MV-4-11 (cell line): ENCODE measurements at places on chromosomes 5 and 9.

DNA sequence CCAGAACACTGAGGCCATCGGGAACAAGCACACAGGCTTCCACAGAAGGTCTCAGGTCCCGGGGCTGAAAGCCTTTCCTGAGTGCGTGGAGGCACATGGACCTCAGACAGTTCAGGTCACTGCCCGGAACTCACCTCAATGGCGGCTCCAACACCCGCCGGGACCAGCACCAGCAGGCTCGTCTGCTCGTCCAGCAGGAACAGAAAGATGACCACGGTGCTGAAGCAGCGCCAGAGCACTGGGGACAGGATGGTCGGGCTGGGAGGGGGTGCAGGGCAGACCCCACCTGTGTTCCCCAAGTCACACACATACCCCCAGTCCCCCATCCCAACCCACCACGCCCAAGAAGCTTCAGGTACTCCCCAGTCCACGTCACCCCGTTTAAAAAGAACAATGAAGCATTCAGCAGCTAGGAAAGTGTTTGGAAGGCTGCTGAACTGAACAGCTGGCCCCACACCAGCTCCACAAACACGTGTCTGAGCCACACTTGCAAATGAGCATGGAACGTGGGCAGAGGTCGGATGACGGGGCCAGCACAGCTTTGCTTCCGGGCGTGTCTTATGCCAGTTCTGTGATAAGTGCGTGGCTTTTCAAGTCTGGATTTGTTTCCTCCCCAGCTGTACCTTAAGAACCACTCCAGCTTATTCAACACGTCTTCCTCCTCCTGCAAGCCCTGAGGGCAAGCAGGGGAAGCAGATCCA, 14.6 kb downstream of the CLPTM1L start:
- no peak for DNase-seq

GRCh38 chr9:128683340-128684064, 5.5 kb upstream of the SET start:
- peak; percentile 29 for DNase-seq

GRCh38 chr9:115305543-115305942, 187.6 kb upstream of the TNC start:
- no peak for DNase-seq

- DNase-seq, result peak; percentile 7
These were observed 30.4 kb downstream of the DUSP1 start for GRCh38 chr5:172740428-172741205.

GRCh38 chr5:88480245-88480644, 211.6 kb upstream of the TMEM161B start:
- no peak for DNase-seq

DNA sequence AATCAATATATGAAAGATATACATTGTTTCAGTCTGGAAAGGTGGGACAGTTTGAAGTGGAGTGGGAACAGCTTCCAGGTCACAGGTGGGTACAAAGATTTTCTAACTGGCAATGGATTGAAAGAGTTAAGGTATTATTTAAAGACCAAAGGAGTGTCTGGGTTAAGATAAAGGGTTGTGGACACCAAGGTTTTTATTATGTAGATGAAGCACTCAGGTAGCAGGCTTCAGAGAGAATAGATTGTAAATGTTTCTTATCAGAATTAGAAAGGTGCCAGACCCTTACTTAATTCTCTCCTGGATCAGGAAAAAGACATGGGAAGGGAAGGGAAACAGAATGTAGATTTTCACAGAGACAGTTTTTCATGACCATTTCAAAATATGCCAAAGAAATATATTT, 1174.8 kb downstream of the MAT2B start:
- DNase-seq, result no peak

GRCh38 chr5:116626272-116626723, 51.7 kb upstream of the SEMA6A start:
- DNase-seq, result peak; percentile 73

GRCh38 chr5:131496400-131496713, 138.7 kb downstream of the RAPGEF6 start:
- peak; percentile 72 for DNase-seq

DNA sequence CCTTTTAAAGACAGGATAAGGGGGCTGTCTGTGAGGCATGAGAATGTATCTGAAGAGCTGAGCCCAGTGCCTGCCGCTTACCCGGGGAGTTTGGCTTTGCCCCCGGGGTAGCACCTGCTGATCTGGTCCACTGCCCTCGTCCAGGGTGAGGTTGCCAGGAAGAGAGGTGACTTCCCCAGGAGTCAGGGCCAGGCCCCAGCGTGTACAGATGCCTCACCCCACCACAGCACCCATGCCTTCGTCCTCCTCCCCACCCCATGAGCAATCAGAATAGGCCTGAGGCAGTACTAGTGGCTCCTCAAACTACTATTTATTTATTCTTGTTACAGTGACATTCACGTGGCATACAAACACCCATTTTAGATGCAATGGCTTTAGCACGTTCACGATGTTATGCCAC, 15.7 kb upstream of the AIF1L start:
- no peak for DNase-seq

GRCh38 chr9:94780516-94780950, 54.0 kb downstream of the AOPEP start:
- DNase-seq, result no peak

- no peak for DNase-seq
These were observed 149.9 kb upstream of the SMIM23 start for GRCh38 chr5:171635561-171636245.

- no peak for DNase-seq
These were observed 60.6 kb downstream of the TMEM174 start for GRCh38 chr5:73233461-73234203.

GRCh38 chr5:126450346-126450745, 27.1 kb downstream of the GRAMD2B start:
- DNase-seq, result no peak

GRCh38 chr5:170421826-170422225, 32.7 kb upstream of the KCNMB1 start:
- DNase-seq, result no peak

DNA sequence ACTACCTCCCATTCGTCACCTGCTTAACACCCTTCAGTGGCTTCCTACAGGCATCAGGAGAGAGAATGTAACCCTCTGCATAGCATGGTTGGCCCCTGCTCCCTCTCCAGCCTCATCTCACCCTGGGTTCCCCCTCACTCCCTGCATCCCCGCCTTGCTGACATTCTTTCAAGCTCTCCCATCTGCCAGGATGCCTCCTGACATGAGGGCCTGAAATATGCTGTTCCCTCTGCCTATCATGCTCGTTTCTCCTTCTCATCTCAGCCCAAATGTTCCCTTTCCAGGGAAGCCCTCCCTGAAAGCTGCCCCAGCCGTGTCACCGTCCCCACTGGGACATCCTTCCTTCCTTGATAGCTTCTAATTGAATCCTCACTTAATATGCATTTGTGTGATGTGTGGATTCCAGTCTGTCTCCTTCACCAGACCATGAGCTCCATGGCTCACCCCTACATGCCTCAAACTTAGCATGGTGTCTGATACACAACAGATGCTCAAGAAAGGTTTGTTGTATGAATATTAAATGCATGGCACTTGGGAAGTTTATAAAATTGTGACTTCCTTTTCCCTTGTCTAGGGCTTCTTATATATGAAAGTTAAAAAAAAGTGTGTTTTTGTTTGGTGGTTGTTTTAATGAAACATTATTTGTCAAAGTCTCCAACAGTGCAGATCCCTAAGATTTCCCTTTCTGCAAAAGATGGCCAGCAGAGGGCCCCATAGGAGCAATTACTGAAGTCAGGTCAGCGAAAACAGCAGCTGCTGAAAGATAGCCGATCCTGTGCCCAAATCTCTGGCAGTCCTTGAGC, 7.3 kb upstream of the C5orf58 start:
- DNase-seq, result peak; percentile 55

DNA sequence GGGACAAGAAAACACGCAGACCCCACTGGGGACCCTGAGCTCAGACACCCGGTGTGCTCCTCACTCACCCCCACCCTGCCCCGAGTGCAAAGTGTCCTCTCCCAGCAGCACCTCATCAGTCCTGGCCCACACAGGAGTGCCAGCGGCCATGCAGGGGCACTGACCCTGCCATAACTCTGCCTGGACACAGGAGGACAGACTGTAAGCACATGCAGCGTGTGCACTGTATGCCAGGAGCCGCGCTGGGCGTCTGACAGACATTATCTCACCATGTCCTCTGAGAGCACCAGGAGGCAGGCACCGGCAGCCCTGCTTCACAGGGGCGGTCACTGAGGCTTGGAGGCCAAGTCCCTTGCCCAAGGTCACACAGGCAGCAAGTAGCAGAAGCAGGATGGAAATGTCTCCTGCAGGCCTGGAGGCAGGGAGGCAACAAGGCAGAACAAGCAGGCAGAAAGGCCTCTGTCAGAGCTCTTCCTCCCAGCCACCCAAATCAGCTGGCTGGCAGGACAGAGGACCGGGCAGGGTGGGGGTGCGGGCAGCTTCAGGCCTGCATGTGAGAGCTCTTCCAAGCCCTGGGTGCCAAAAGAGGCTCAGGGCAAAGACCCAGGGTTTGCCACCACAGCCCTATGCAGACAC, 8.4 kb downstream of the EEIG1 start:
- DNase-seq, result no peak

- no peak for DNase-seq
These were observed 182.1 kb downstream of the DEPDC1B start for GRCh38 chr5:60517850-60518249.

GRCh38 chr9:19781240-19781639, 7.6 kb downstream of the SLC24A2 start:
- no peak for DNase-seq

- DNase-seq, result no peak
These were observed 84.8 kb upstream of the MIER3 start for GRCh38 chr5:57036761-57037160.

- DNase-seq, result no peak
These were observed 19.3 kb upstream of the CDKN2B start for GRCh38 chr9:22028394-22028793.

DNA sequence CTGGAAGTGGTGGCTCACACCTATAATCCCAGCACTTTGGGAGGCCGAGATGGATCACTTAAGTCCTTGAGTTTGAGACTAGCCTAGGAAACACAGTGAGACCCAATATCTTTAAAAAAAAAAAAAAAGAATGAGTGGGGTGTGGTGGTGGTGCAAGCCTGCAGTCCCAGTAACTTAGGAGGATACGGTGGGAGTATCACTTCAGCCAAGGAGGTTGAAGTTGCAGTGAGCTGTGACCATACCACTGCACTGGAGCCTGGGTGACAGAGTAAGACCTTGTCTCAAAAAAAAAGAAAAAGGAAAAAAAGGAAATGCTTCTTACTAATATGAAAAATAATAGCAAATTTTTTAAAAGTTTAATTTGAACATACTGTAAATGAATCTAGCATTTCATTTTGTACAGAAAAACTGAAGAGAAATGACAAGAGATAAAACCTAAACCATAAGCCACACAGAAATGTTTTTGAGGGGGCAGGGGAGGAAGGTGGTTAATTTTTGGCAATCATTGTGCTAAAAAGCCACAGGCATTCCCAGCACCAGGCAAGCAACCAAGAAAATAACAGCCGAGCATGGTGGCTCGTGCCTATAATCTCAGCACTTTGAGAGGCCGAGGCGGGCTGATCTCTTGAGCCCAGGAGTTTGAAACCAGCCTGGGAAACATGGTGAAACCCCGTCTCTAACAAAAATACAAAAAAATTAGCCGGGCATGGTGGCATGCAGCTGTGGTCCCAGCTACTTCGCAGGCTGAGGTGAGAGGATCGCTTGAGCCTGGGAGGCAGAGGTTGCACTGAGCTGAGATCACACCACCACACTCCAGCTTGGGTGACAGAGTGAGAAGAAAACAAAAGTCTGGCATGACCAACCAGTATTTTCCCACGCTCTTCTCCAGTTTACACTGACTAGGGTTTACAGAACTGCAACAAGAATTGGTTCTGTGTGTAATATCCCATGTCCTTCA, 114.5 kb upstream of the NR5A1 start:
- no peak for DNase-seq

GRCh38 chr5:6725421-6725820, 12.2 kb downstream of the TENT4A start:
- no peak for DNase-seq

- no peak for DNase-seq
These were observed 90.0 kb upstream of the PLPPR1 start for GRCh38 chr9:100938507-100938906.

GRCh38 chr9:38670542-38671371, 49.2 kb downstream of the FAM240B start:
- DNase-seq, result no peak

DNA sequence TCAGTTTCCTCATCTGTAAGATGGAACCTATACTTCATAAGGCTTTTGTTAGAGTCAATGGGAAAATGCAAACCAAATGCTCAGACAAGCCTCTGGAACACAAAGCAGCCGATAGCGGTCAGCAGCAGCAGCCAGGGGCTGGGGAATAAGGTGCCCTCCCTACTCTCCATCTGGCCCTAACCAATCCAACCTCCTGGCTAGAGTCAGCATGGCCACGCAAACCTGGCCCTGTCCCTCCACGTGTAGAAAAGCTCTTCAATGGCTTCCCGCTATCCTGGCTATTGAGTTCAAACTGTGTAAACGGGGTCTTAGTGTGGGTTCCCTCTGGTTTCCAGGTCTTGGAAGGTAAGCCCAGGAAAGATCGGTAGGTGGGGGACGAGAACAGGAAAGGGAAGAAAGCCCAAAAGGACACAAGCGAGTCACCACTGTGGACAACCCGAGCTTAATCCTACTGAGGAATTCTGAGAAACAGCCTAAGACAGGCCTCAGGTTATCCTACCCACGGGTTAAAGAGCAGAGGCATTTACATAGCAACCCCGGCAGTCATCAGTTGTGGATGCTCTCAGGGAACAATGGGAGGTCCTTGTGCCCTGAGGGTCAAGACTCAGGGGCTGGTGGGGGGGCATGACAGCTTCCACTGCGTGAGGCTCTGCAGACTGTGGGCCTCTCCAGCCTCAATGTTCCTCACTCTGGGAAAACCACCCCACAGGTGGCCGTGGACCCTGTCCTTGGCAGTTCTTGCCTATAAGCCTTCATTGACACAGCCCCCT, 30.9 kb downstream of the FABP6 start:
- no peak for DNase-seq

DNA sequence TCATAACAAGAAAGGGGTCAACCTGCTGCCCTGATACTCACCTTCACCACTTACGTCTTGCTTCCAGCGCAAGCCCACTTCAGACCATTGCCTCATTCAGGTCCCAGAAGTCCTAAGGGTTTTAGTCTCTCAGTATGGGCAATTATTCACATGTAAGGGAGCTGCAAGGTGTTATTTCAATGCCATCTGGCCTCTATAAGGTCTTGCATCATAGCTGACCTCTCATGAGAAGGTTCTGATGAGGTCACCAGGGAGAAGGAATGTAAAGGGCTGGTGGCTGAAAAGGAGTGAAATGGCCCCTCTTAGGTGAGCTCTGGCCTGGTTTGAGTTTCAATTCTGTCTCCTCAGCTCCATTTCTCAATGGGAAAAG, 1.5 kb upstream of the MARCHF3 start:
- DNase-seq, result peak; percentile 11

DNA sequence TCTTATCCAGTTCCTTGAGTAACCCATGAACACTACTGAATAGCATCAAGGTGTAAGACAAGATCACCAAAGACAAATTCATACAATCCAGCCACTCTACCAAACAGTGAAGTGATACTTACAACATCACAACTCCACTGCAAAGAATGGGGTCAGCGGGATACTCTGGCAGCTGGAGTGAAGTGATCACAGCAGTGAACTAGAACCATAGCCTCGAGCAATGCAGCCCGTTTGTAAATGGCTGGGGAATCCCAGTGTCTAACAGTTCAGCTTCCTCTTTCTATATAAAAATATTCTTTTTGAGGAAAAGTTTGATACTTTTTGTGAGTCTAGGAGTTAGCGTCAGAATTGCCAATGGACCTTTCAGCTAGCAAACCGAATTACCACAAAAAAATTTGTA, 515.2 kb downstream of the ZNF608 start:
- peak; percentile 3 for DNase-seq
